Pancreas (tissue), 10 donors: ENCODE measurements at places on chromosomes 1 and 21. TPM values are rescaled to one million over a fixed set of nuclear protein-coding genes. Genes with fewer than 3 reads are reported as not detected.

EPHB2 gene
- polyA plus RNA-seq: 1.3 TPM

CLCA1 gene
- 0.11 TPM for polyA plus RNA-seq

TMED5 gene
- polyA plus RNA-seq: 13.4 TPM

ATXN7L2 gene
- polyA plus RNA-seq: 15.7 TPM

CD101 gene
- polyA plus RNA-seq: 3.4 TPM

DNA sequence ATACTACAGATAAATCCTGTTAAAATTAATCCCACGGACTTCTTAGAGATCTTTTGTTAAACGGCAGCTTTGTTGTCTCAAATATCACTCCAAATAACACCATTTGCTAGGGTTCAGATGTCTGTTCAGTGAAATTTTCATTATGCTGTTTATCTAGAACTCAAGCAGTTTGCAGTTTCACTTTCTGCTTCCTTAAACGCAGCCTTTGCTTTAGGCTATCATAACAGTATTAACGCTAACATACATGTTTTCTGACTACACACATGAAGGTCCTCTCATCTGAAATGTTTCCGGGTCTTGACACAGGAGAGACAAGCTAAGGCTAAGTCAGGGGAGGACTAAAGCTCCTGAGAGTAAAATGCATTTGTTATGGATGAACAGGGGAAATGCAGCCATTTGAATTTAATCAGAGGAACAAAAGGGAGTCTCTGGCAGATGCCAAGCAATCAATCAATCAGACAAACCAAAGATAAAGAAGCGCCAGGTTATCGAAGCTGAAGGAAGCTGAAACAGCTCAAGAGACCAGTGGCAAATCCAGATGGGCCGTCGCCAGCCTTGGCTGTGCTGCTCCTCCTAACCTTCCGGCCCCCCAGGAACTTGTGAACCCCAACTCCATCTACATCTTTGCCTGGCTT, 16.9 kb downstream of the CCSAP start:
- H3K4me1 ChIP-seq: no peaks in the 10 kb centered on the region
- no peaks in the 10 kb centered on the region for H3K27me3 ChIP-seq
- DNase-seq: no peak

DNA sequence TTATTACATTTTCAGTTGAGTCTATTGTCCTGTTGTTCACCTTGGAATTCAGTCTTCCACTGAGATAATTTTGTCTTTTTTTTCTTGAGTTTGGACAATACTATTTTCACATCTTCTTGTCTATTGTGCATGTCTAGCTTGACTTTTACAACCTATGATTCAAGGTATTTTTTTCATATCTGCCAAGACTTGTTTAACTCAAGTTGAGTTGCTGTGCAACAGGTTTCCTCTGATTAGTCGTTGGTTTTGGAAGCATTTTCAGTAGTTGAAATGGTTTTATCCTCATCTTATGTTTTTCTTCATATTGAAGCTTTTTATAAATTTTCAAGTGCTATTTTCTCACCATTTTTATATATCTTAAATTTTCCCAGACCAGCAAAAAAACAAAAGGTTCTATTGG, 103.6 kb downstream of the SCMH1 start:
- H3K27me3 ChIP-seq: no peaks in the 10 kb centered on the region
- H3K4me1 ChIP-seq: no peaks in the 10 kb centered on the region
- H3K4me3 ChIP-seq: no peak overlapping the region

DNA sequence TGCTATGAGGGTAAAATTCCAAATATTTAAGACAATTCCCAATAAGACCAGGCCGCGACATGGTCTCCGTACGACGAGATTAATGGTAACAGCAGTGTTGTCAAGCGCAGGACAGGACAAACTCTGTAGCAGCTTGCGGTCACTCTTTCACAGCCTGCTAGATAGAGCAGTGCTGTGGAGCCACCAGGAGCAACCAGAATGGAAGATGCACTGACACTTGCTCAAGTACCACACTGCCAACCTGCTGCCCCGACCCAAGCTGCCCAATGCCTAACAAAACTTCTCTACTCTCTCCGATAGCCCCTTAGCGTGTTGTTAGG, 636 bp downstream of the WARS2 start:
- H3K36me3 ChIP-seq: no peaks in the 10 kb centered on the region
- peaks cover 22% of the 10 kb centered on the region for H3K4me1 ChIP-seq
- H3K27ac ChIP-seq: peak overlapping the region; percentile 98
- H3K27me3 ChIP-seq: no peaks in the 10 kb centered on the region
- DNase-seq: peak; percentile 27

GRCh38 chr1:158103861-158104522, 76.7 kb upstream of the CD1D start:
- H3K4me3 ChIP-seq: no peak overlapping the region
- no peak for DNase-seq
- no peaks in the 10 kb centered on the region for H3K36me3 ChIP-seq
- H3K27me3 ChIP-seq: no peaks in the 10 kb centered on the region

DNA sequence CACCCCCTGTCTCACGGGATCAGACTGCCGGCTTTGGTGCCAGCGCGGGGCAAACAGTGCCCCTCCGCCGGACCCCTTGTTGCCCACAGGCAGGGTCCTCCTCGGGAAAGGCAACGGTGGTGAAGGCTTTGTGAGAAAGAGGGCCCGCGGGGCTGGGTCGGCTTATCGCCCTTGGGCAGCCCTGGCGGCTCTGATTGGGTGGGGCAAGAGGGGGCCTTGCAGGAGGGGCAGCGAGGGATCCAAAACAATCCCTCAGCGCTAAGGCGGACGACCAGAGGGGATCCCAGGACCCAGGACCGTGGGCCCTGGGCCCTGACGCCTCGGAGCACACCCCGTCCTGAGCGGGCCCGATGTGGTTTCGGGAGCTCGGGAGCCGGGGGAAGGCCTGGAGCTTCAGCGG, 3.9 kb upstream of the ZNF678 start:
- H3K4me3 ChIP-seq: no peak overlapping the region
- no peaks in the 10 kb centered on the region for H3K36me3 ChIP-seq
- H3K27me3 ChIP-seq: no peaks in the 10 kb centered on the region
- peaks cover 7% of the 10 kb centered on the region for H3K4me1 ChIP-seq

DNA sequence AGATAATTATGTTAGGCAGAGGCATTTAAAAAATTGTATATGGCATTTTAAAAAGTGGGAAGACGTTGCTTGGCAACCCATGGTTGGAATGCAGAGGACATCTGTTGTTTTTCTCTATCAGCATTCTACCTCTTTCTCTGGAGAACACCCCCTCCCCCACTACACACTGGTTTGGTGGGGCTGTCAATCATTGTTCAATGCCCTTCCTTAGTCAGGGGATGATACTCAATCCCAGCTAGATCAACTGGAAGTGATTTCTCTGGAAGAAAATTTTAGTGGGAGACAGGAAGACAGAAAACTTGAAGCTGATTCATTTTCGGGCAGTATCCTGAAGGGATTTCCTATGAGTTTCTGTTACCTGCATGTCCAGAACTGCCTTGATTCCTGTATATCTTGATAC, 35.7 kb upstream of the CAP1 start:
- no peak for DNase-seq
- no peak overlapping the region for H3K27ac ChIP-seq
- no peaks in the 10 kb centered on the region for H3K36me3 ChIP-seq
- H3K4me1 ChIP-seq: no peaks in the 10 kb centered on the region

- peaks cover 7% of the 10 kb centered on the region for H3K4me1 ChIP-seq
- no peak within 1 kb of the TSS for H3K27ac ChIP-seq
- no peaks in the 10 kb centered on the region for H3K36me3 ChIP-seq
- H3K27me3 ChIP-seq: no peaks in the 10 kb centered on the region
Observed at GRCh38 chr1:23530747-23531561, at the start of gene E2F2. E2F2 (minus strand) TSS chr1:23531233; CDS start chr1:23530793, 440 bp downstream.

DNA sequence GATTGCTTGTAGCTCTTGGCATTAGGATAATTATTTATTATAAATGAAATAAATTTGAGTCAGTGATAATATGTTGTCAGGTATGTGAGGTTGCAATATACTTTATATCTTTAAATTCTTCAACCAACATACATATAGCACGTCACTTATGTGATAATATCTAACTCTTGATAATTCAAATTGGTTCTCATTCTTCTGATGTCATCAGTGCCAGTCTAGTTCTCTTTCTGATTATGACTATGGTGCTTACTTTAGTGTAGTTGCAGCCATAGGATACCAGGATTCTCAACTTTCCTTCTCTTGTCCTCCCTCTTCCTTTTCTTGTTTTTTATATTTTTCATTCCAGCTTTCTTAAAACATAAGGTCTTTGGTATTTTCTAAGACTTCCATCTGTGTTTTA, 34.8 kb upstream of the ATP6V1G3 start:
- no peaks in the 10 kb centered on the region for H3K27me3 ChIP-seq
- no peaks in the 10 kb centered on the region for H3K36me3 ChIP-seq
- no peak for DNase-seq
- no peaks in the 10 kb centered on the region for H3K4me1 ChIP-seq
- H3K4me3 ChIP-seq: no peak overlapping the region

GRCh38 chr1:39348278-39348677, 143.2 kb upstream of the BMP8A start:
- DNase-seq: no peak
- no peak overlapping the region for H3K27ac ChIP-seq
- no peaks in the 10 kb centered on the region for H3K27me3 ChIP-seq
- no peak overlapping the region for H3K4me3 ChIP-seq

DNA sequence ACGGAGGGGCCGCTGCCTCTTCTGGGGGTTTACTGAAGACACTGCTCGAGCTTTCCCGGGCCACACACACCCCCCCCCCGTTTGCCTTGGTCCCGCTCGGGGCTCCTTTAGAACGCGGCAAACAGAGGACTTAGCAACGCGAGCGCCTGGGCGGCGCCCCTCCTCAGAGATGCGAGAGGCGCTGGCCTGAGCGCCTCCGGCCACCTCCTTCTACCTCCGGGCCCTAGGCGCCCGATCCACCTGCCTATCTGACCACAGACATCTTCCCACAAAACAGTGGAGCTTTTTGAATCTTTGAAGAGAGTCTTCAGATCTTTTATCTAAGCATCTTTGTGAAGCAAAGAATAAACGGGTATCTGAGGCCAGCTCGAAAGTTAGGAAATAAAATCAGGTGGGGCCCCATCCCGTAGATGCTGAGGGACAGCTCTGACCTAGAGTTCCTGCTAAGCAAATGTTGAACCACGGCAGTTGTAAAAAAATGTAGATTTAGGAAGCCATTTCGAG, 436 bp upstream of the TTLL7 start:
- no peaks in the 10 kb centered on the region for H3K4me1 ChIP-seq
- no peaks in the 10 kb centered on the region for H3K36me3 ChIP-seq
- no peaks in the 10 kb centered on the region for H3K27me3 ChIP-seq

DNA sequence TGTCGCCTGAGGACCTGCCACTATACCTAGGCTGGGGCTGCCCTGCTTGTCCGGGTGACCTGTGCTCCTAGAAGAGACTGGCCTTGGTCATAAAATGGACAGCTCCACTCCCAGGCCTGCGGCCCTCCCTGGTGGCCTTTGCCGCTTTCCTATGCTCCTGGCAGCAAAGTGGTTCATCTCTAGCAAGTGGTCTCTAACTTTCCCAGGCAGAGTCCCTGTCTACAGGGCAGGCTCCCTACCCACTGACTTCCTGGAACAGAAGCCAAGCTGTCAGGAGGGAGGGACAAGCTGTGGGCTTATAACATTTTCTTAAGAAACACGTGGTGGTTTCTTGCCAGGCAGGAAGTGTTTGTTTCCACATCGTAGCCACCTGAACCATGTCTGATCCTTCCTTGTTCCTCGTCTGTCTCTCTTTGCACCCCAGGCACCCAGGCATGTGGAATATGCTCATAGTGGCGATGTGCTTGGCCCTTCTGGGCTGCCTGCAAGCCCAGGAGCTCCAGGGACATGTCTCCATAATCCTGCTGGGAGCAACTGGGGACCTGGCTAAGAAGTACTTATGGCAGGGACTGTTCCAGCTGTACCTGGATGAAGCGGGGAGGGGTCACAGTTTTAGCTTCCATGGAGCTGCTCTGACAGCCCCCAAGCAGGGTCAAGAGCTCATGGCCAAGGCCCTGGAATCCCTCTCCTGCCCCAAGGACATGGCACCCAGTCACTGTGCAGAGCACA, 10.1 kb downstream of the H6PD start:
- peak overlapping the region; percentile 26 for H3K27ac ChIP-seq
- no peaks in the 10 kb centered on the region for H3K27me3 ChIP-seq
- peak; percentile 44 for DNase-seq
- peaks cover 33% of the 10 kb centered on the region for H3K4me1 ChIP-seq
- peaks cover 8% of the 10 kb centered on the region for H3K36me3 ChIP-seq

GRCh38 chr21:45430521-45431501, 25.8 kb downstream of the COL18A1 start:
- H3K4me1 ChIP-seq: no peaks in the 10 kb centered on the region
- no peak overlapping the region for H3K4me3 ChIP-seq
- peak overlapping the region; percentile 49 for H3K27ac ChIP-seq
- no peak for DNase-seq
- H3K36me3 ChIP-seq: no peaks in the 10 kb centered on the region

- no peaks in the 10 kb centered on the region for H3K27me3 ChIP-seq
- peaks cover 11% of the 10 kb centered on the region for H3K36me3 ChIP-seq
- peak; percentile 75 for DNase-seq
- H3K4me3 ChIP-seq: no peak overlapping the region
- H3K4me1 ChIP-seq: peaks cover 25% of the 10 kb centered on the region
- no peak overlapping the region for H3K27ac ChIP-seq
Observed at GRCh38 chr1:109927911-109928321, 17.3 kb downstream of the CSF1 start.
